ENCODE measurements at places on chromosomes 3 and 15.

DNA sequence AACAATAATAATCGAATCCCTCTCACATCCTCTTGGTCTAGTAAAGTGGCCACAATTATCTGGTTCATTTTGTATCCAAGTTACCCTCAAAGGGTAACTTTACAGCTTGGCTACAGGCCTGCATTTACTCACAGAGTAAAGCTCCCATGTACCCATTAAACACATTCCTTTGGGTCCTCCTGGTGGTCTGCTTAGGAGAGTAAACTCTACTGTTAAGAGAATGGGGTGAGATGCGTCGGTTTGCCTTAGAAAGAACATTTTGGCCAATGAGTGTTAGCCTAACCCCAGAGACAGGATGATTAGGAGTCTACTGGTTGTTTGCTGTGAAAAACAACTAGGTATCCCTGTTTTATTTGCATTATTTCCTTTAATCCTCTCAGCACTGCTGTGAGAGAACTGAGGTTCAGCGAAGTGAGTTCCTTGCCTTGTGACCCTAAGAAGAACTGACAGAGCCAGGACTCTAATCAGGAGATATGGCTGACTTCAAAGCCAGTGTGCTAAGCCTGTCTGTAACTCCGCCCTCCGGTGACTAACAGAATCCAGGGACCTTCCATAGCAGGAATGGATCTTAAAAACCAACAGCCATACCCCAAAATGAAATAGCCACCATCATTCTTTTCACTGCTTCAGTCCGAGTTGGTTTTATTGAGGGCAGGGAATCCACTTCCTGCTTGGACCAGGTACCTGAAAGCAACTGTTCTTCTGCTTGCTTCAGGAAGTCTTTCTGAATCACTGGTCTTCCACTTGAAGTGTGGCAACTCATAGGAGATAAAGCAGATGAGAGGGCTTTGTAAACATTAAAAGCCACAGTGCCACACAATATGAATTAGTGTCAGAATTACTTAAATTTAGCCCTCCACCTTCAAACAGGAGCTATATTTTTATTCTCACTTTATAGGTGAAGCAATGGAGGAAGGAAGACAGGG lies 317.3 kb upstream of the WNT5A start:
- no peak for DNase-seq

DNA sequence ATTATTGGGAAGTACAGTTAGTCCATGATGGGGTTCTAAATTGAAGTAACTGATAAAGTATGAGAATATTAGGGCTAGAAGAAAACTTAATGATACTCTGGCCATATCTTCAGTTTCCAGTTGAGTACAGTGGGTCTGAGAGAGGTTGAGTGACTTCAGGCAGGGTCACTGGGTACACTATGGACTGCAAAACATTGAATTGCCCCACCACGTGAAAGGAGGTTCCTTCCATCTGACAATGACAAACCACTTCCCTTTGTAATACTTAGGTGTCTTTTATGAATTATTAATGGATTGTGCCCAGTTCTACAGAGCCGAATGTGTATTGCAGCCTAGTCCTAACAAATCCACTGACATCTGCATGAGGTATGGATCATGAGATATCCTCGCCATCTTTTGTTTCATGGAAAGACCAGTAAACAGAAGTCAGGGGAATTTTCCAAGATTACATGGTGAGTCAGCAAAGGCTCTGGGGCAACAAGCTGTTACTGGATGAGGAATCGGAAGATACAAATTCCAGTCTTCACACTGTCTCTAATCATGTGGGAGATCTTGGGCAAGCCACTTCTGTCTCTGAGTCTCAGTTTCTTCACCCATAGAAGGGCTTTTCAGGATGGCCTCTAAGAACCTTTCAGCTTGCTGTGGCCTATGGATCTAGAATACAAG lies 66.5 kb upstream of the BCL6 start:
- peak; percentile 93 for DNase-seq

DNA sequence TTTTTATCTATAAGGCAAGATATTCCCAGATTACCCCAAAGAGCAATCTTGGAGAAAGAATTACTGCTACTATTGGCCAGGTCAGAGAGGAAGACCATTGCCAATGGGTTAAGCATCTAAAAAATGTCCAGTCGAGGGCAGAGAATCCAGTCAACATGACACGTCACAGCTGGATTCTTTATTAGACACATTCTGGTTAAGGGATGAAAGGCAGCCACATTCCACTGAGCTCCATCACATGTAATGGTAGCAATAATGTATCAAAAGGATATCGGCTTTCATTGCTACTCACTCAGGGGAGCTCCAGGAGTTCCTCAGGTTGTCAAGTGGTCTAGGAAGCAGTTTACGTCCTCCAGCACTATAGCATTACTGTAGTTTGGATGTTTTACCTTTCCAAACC lies 421.1 kb downstream of the PLOD2 start:
- no peak for DNase-seq

DNA sequence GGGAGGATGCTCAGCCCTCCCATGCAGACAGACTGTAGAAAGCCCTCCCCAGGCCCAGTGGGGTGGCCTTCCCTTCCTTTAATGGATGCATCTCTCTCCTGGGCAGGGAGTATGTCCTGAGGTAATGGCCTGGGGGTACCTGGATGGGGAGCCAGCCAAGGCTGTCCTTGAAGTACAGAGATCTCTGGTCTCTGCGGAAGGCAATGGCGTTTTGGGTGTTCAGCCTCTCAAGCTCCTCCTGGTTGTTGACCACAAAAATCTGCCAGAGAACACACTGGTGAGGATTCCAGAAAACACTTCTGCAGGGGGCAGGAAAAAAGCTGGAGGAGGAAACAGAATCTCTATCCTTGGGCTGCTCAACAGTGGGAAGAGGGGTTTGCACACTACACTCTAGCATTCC lies 28.9 kb downstream of the EAF1 start:
- DNase-seq = no peak

DNA sequence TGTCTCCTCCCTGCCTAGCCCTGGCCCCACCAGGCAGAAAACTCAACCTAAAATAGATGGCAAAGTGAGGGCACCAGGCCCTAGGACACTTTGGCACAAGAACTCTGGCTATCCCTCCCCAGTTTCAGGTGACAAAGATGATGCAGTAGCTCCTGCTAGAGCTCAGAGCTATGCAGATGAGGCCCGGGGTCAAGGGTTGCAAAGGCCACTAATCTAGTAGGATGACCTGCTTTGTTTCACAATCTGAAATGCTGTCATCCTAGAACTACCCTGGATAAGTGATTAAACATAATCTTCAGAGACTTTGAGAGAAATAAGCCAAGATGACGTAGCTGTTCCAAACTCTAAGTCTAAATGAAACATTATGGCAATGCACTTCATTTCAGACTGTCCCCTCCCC lies 24.0 kb upstream of the PIK3R4 start:
- no peak for DNase-seq

GRCh38 chr3:16810593-16811367 lies 74.0 kb upstream of the PLCL2 start:
- DNase-seq = no peak

DNA sequence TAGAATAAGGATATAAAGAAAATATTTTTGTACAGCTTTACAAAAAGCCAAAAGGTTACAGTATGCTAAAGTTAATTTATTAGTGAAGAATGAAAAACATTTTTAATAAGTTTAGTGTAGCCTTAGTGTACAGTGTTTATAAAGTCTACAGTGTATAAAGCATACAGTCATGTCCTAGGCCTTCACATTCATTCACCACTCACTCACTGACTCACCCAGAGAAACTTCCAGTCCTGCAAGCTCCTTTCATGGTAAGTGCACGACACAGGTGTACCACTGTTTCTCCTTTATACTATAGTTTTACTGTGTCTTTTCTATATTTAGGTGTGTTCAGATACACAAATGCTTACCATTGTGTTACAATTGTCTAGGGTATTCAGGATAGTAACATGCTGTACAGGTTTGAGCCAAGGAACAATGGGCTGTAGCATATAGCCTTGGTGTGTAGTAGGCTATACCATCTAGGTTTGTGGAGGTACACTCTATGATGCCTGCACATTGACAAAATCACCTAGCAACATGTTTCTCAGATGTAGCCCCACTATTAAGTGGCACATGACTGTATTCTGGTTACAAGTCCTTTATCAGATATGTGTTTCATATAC lies 197.1 kb upstream of the KBTBD8 start:
- DNase-seq = no peak

- DNase-seq = no peak
Observed at GRCh38 chr3:114899186-114899931, 247.7 kb downstream of the ZBTB20 start.

GRCh38 chr15:34850121-34850520 lies 54.8 kb upstream of the ACTC1 start:
- no peak for DNase-seq

GRCh38 chr15:37101980-37102304 lies 1.6 kb upstream of the MEIS2 start:
- no peak for DNase-seq

DNA sequence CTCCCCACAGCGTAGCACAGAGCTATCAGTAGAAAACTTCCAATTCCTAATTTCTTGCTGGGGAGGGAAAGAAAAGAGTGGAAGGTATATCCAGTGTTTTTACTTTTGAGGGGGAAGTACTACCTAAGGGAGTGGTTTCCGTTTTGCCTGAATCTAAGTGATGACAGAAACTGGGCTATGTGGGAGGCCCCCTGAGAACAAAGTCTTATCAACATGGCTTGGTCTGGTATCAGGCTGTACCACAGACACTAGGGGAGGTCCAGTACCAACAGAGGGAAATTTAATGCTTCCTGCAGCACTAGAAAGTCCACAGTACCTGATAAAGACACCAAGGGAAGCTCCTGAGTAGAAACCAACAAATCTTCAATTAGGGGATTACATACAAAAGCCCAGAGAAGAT lies 199.2 kb downstream of the IL5RA start:
- DNase-seq = no peak

DNA sequence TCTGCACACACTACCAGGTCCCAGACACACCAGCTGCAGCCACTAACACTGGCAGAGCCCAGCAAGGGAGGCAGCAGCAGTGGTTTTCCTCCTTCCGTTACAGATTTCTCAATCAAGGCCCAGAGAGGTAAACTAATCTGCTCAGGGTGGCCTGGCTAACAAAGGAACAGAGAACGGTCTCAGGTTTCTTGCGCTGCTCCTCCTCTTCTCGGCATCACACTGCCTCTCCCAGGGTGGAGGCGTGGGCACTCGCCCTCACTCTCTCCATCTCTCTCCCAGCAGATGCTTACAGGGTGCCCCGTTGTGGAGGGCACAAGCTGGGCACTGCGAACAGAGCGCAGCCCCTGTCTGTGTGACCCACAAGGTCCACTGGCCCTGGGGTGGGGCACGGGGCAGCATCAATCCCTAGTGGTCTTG lies 228.7 kb downstream of the VPS13C start:
- no peak for DNase-seq

- no peak for DNase-seq
Observed at GRCh38 chr3:39917065-39917773, 107.8 kb downstream of the MYRIP start.

- no peak for DNase-seq
Observed at GRCh38 chr3:133831966-133832801, 26.6 kb downstream of the SRPRB start.

GRCh38 chr3:140344082-140344454 lies 333.8 kb upstream of the TRIM42 start:
- no peak for DNase-seq

GRCh38 chr3:141057946-141058800 lies 7.0 kb downstream of the SPSB4 start:
- no peak for DNase-seq

DNA sequence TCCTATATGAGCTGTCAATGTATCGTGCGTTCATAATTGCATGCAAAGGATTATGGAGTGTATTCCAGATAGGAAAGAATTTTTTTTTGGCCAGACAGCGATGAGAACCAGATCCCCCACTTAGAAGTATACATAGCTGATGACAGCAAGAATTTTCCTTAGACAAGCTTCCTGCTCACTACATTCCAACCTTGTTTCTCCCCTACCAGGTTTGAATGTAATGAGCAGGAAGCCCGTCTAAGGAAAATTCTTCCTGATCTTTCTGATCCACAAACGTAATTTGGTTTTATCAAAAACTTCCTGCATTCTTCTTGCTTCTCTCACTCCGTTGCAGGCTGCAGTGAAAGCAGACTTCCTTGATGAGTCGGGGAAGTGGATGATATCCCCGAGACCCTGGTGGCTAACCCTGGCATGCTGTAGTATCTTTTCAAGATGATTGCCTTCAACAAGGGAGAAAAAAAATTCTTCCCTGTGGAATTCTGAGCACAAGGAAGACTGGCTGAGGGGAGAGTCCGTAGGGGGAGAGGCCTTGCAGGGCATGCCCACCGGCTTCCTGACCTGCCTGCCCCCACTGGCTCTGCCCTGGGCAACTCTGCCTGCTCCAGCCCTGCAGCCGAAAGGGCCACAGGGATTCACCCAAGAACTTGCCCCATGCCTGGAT lies 243.1 kb downstream of the TLE3 start:
- DNase-seq = no peak

DNA sequence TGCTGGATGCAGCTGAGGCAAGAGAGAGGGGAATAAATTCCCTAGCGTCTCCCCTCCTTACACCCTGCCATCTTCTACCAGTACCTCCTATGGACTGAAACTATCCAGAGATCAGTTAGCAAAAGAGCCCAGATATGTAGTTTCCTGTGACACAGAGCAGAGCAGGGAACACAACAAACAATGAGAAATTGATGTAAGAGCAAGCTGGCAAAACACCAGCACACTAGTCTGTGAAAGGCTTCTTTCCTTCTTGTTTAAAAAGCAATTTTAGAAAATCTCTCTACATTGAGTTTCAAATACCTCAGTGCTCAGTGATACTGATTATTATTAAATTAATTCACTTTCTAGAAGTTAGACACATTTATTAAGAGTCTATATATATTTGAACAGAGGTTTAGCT lies 215.6 kb upstream of the AZI2 start:
- DNase-seq = no peak

- no peak for DNase-seq
Observed at GRCh38 chr3:159835126-159835525, 153.5 kb upstream of the IL12A start.

DNA sequence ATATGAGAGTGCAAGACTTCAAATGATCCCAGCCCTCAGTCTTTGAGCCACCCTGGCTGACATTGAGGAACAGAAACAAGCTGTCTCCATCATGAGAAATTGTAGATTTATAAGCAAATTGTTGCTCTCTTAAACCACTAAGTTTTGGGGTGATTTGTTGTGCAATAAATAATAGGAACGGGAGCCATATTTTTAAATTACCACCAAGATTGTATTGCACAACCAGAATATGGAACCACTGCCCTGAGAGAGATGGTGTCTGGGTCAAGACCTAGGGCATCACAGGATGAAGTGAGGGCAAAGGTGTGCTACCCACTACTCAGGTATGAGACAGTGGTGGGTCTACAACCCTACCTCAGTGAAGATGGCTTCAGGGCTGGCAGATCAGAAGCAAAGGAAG lies 2.3 kb upstream of the CFAP92 start:
- peak; percentile 47 for DNase-seq

GRCh38 chr3:48217449-48217848 lies 5.8 kb upstream of the CAMP start:
- DNase-seq = peak; percentile 27

DNA sequence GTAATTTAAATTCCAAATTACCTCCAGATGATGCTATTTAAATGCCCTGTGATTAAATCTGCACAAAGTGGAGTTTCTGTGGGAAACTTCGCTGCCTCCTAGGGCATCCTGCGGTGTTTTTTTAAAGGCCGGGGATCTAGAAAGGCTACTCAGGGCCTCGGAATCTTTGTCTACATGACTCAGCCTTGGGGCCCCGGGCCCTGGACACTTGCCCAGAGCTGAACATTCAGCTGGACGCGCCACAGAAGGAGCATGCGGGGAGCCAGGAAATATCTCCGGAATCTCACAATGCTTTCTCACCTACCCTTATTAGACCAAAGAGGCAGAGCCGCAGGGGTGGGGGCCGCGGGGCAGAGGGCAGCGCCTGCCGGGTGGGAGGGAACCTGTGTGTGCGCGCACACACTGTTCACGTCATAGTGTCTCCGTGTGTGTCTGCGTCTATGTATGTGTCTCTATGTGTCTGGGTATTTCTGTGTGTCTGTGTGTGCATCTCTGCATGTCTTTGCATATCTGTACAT lies 145.5 kb upstream of the TPM1 start:
- no peak for DNase-seq
